NCI-H2227 treated with DMSO at 0.1 percent for 48 hours (cell line): ENCODE measurements at places on chromosomes 7 and 10.

DNA sequence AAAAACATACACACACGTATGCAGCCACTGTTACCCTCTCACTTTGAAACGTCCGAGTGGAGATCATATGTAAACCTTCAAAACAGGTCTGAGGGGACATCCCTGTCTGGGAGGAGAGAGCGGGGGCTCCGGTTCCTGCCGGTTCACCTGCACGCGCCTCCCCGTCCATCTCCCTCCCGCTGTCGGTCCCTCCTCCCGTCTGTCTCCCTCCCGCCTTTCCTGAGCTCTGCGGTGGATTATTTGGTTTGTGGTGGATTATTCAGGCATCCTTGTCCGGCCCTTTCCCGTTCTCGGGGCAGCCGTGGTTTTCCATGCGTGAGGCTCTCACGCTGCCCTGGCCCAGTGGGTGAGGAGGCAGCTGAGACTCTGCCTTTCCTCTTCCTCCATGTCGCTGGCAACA is 59.8 kb downstream of the NKX6-2 start:
- no peak for DNase-seq

DNA sequence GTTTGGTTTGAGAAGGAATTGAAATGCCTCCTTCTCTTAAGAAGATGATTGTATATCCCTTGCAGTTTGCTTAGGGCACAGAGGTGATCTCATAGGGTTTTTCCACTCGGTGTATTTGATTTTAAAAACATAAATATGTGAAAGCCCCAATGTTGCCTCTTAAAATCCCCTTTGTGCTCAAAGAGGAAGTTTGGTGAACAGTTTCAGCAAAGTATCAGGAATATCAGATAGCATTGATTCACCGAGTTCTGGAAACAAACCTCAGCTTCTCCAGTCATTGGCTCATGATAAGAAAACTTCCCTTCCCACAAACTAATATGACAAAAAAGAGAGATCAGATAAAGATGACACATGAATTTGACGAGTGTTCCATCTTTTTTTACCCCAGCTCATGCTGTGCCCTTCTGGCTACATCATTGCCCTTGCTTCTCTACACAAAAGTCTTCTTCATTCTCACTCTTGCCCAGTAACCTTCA is 20.1 kb upstream of the SMNDC1 start:
- no peak for DNase-seq

DNA sequence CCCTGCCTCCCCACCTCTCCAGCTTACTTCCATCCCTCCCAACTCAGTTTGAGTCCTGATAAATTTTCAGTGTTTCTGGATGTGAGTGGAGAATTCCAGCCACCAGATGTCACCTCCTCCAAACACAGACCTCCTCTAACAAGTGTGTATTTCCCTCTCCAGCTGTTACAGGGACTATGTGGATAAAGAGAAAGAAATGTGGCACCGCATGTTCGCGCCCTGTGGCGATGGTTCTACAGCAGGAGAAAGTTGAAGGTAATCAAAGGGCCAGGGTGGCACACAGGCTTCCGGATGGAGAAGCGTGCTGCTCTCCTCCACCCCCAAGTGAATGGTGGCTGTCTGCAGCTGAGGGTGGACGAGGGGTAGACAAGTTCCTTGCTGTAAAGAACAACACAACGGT is 14.7 kb downstream of the FKBP6 start:
- DNase-seq: no peak

DNA sequence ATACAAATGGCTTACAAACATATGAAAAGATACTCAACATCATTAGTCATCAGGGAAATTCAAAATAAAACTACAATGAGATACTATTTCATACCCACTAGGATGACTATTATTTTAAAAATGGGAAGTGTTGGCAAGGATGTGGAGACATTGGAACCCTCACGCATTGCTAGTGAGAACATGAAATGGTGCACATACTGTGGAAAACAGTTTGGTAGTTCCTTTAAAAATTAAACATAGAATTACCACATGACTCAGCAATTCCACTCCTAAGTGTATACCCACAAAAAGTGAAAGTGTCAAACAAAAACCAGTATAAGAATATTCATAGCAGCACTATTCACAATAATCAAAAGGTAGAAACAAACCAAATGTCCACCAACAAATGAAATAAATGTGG is 48.5 kb upstream of the SHTN1 start:
- no peak for DNase-seq

DNA sequence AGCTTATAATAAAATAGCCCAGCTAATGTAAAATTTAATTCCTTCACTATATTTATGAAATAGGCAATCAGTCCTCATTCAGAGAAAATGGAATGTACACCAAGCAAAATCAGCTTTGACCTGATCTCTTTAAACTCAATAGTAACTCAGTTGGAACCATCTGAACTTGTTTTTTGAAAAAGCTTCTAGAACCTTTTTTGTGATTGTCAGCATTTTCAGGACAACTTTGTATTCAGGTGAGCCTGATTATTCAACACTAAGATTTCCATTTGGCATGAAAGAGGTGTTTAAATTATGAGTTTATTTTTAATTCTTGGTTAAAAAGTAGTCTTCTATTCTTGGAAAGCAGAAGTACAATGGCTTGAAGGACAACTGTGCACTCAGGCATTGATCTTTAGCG is 89.5 kb downstream of the FRMD4A start:
- DNase-seq: no peak

DNA sequence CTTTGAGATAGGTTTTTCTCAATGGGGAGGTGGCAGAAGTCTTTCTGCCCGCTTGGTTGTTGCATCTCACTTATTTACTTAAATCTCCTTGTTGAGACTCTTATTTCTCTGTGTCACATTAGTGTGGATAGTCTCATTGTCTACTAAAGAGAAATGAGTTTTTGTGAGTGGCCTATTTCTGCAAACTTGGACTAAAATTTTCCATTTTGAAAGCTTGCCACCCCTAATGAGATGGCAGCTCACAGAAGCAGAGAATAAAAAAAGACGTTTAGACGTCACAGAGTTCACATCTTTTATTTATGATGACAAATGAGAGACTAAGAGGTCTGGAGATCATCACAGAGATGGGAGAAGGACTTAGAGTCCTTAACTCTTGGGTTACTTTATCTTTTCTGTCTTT is 262.7 kb upstream of the PHYHIPL start:
- no peak for DNase-seq

DNA sequence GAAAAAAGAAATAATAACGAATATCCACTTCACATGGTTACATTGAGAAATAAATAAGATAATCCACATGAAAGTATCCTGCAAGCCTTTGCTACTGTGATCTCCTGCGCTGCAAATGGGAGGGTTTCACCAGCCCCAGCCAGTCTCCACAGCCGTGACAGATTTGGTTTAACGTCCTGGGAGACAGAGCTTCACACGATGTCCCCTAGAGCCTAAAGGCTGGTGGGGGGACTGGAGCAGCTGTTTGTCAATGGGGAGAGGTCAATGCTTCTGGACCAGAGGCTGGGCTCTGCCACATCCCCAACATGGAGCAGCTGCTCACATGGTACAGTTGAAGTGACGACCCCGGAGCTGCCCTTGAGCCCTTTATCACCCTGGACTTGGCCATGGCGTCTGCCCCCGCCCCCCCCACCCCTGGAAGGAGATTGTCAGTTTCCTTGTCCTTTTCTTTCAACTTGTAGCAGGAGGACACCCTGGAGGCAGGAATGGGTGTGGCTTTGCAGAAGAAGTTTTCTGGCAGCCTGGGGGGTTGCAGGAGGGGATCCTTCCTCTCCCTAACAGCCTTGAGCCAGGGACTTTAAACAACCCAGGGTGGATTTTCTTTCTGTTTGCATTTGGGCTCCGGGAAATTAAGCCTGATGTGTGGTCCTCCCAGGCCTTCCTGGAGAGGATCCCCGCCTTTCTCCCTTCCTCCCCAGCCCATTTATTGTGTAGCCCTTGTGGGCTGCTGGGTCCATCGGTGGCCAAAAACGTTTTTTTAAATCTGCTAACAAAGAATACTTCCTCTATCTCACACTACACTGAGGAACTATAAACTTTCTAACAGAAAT is 37.0 kb upstream of the MXI1 start:
- DNase-seq: no peak

DNA sequence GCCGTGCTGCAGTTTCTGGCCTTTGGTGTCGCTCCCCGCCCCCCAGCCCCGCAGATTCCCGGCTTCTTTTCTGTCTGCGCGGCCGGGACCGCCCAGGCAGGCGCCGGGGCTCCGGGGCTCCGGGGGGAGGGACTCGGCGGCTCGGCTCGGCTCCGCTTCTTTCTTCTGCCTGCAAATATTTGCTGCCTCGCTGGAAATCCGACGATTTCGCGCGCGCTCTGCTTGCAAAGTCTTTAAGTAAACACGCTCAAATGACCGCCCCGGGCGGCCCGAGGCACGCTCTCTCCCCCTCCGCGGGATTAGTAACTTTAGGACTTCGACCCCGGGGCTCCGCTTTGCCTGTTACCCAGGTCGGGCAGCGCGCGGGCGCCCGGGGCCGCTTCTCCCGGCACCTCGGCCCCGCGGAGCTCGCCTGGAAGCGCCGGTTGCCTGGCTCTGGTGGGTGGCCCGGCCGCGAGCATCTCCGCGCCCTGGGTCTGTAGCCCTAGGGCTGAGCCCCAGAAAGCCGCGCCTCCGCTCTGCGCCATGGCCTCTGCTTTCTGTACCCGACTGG is 3.9 kb upstream of the GATA3 start:
- DNase-seq: no peak

GRCh38 chr10:83612746-83613145 is 526.6 kb upstream of the GHITM start:
- DNase-seq: no peak

DNA sequence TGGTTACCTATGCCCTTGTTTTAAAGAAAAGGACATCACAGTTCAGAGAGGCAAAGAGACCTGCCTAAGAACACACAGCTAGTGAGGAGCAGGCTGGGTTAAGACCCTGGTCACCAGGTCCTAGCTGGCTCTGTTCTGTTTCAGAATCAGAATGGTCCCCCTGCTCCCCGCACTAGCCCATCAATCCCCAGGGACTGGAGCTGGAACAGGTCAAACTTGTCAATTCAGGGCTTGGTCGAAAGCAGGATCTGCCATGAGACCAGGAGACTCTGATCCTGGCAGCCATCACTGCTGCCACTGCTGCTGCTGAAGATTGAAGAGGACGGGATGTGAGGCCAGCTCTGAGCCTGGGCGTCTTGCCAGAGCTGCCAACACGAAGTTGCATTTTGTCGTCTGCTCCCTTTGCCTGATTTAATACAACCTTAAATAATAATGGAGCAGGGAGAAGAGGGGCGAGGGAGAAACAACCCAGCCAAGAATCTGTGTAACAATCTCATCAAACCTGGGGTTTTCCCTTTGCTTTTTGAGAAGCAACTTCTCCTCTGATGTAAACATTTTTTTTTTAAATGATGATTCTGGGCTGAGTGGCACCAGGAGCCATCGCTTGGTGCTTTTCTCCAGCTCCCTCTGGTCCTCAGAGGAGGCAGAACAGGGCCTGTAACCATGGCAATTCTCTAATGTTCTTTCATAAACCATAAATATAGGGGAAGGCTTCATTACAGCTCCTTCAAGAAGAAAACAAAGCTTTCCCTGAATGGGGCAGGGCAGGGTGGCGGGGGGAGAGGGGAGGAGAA is 119.0 kb upstream of the SORCS3 start:
- peak; percentile 76 for DNase-seq

GRCh38 chr10:49187950-49188761 is at the start of gene TMEM273:
TMEM273 (minus strand) TSS chr10:49188391; CDS start chr10:49188336, 55 bp downstream.
- DNase-seq: no peak

GRCh38 chr7:8881916-8882315 is 448.5 kb downstream of the NXPH1 start:
- no peak for DNase-seq

DNA sequence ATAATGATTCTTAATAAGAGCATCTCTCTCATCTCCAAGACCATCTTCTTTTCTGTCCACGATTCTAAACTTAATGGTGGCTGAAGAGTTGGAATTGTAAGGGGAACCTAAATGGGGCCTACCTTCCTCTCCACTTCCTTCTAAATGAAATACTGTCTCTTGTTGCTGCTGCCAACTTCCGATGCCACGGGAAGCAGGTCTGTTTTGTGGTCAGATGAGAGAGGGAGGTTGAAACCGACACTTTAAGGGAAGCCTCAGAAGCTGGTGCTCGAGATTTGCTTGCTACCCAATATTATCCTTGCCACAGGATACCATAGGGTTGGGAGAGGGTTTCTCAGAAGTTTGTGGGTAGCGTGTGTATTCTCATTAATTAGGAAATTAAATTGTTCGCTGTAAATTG is 464.1 kb downstream of the SUGCT start:
- no peak for DNase-seq

GRCh38 chr10:12594448-12594944 is 245.1 kb downstream of the CAMK1D start:
- no peak for DNase-seq

- DNase-seq: no peak
Measured at GRCh38 chr7:16627236-16627635, 18.3 kb downstream of the ANKMY2 start.

DNA sequence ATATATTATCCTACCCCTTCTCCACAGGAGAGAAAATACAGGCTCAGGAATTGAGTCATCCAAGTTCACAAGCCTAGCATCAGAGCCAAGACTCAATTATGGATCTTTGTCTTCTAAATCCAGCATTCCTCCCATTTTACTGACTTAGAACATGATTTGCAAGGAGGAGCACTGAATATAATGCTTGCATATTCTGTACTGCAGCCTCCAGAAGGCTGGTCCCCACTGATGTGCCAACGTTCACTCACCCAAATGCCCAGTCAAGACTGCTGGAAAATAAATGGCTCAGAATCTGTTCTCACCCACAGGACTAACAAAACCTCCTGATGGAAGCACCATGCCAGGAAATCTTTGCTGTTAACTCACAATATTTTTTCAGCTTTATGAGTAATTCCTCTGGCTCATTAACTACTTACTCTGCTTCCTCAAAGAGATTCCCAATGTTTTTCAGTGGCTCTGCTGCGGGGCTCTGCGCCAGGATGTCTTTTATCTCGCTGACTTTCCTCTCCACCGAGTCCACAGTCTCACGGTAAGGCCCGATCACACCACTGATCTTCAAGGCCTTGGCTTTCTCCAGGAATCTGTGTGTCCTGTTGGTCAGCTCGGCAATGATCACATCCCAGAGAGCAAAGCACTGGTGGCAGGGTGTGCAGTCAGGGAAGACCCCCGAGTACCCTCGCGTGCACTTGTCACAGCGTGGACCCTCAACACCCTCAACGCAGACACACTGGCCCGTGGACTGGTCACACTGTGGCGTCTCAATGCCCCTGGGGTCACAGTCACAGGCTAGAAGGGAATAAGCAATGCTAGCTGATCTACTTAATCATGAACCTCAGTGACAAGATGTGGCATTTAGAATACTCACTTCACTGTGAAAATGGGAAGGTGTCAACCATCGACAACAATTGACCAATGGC is 48.8 kb downstream of the DLD start:
- DNase-seq: no peak

- no peak for DNase-seq
Measured at GRCh38 chr10:85643845-85644525, 722.6 kb downstream of the GRID1 start.

DNA sequence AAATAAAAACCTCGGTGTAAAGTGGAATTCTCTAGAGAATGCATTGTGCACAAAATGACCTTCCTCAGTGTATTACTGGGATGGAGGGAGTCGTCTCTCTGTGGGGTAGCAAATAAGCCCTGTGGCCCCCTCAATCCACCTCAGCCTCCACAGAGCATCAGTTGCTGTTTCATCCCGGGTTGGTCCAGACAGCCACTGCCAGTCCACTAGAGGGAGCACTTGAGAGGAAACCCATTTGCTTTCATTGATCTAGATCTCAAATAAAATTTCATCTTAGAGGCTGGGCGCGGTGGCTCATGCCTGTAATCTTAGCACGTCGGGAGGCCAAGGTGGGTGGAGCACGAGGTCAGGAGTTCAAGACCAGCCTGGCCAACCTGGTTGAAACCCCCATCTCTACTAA is 1128.7 kb downstream of the CNTNAP2 start:
- no peak for DNase-seq

GRCh38 chr7:133481676-133482075 is 228.8 kb downstream of the EXOC4 start:
- no peak for DNase-seq

GRCh38 chr10:110834629-110835301 is 37.0 kb upstream of the PDCD4 start:
- peak; percentile 57 for DNase-seq
